Stimulated activated CD8-positive, alpha-beta memory T cell treated with anti-CD3 and anti-CD28 coated beads, Interleukin-2, amount 100 ng/mL, for 1 hour (primary cell): ENCODE measurements at places on chromosomes 5 and 9.

DNA sequence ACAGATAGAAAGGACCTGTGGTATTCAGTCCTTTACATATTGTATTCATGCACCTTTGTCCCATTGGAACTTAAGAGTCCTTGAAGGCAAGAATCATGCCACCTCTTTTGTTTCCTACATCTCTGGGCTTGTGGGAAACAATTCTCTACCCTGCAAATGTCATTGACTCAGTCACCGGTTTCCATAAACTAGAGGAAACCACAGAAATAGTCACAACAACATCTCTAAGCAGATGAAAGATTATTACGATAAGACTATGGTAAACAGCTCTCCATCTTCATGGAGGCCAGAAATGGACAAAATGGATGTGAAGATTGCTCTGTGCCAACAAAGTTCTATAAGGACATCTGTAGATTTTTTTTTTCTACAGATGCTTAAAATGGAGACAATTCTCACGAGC, 165.5 kb downstream of the PIK3R1 start:
- DNase-seq, result no peak

- DNase-seq, result no peak
These were observed 185.8 kb downstream of the CD180 start for GRCh38 chr5:67010684-67011409.

DNA sequence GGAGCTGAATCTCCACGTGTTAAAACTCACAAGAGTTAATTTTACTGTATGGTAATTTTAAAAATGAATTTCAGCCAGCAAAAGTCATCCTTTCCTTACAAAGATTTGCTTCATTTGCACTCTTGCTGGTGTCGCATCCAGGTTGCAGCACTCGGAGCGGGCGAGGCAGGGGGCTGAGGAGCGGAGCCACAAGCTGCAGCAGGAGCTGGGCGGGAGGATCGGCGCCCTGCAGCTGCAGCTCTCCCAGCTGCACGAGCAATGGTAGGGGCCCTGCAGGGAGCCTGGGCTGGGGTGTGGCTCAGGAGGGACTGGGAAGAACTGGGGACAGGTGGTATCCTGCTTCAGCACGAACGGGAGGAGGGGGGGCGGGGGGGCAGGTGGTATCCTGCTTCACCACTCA, 27.1 kb downstream of the HNRNPH1 start:
- no peak for DNase-seq

GRCh38 chr5:74027732-74028338, 401.8 kb downstream of the ARHGEF28 start:
- no peak for DNase-seq

DNA sequence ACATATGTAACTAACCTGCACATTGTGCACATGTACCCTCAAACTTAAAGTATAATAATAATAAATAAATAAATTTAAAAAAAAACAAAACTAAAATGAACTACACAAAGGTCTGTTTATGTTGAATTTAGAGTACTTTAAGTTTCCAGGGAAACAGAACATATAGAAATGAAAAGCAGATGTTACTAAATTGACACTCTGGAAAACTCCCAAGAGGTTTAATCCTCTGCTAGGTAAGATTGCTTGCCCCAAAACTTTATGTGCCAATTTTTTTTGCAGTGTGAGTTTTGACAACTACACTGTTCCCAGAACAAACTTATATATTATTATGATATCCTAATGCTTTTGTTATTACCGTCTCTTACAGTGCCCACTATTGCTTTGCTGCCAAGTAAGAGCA, 134.3 kb upstream of the MRPS30 start:
- no peak for DNase-seq

- no peak for DNase-seq
These were observed 37.4 kb downstream of the PRRX2 start for GRCh38 chr9:129702589-129703520.

DNA sequence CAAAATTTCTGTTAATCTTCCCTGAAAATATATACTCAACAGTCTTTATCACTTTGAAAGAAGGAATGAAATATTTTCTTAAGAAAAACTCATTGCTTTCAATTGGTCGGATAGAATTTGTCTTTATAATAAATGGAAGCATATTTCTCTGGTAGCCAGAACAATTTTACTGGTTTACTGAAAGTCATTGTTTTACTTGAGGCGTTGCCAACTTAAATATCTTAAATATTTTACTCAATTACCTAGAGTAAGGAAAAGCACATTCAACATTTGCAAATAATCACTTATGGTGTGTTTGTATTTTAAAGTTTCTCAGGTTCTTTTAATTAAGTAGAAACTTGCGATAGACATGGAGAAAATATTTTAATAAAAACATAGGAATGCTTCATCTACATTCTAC, 1181.7 kb downstream of the EFNA5 start:
- no peak for DNase-seq

- no peak for DNase-seq
These were observed 14.4 kb downstream of the RXRA start for GRCh38 chr9:134340475-134341160.

DNA sequence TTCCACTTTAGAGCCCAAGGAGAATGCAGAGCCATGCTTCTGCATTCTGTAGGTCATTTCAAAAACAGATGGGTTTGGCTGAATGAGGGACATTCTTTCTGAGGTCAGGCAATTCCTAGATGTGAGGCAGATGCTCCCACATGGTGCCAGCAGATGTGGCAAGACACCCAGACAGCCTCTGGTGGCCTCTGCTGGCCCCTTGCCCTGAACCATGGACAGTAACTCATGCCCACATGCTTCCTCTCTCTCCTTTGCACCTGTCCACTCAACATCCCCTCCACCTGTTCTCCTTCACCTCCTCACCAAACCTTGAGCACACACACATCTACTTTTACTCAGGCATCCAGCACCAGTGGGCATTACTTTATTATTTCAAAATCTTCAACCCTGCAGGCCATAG, 252.3 kb downstream of the DNAH5 start:
- DNase-seq, result no peak

DNA sequence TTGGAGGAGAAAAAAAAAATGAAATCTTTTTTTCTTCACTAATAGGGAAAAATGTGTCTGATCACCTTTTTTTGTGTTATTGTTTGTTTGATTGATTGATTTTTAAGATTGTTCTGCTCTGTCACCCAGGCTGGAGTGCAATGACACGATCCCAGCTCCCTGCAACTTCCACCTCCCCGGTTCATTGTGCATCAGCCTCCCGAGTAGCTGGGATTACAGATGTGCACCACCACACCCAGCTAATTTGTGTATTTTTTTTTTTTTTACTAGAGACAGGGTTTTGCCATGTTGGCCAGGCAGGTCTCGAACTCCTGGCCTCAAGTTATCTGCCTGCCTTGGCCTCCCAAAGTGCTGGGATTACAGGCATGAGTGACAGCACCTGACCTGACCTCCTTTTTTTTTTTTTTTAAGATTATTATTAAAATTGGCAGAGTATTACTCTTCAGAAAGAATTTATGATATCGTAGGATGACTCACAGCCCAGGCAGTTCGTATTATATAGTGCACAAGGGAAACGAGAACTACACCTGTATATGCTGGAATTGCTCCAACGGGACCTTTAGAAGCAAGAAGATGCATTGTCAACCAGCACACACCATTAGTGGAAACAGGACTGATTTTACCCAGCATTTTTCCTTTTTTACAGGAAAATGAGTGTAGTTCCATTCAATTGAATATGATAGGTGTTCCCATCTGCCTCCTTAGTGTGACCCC, 27.7 kb downstream of the FUBP3 start:
- no peak for DNase-seq

DNA sequence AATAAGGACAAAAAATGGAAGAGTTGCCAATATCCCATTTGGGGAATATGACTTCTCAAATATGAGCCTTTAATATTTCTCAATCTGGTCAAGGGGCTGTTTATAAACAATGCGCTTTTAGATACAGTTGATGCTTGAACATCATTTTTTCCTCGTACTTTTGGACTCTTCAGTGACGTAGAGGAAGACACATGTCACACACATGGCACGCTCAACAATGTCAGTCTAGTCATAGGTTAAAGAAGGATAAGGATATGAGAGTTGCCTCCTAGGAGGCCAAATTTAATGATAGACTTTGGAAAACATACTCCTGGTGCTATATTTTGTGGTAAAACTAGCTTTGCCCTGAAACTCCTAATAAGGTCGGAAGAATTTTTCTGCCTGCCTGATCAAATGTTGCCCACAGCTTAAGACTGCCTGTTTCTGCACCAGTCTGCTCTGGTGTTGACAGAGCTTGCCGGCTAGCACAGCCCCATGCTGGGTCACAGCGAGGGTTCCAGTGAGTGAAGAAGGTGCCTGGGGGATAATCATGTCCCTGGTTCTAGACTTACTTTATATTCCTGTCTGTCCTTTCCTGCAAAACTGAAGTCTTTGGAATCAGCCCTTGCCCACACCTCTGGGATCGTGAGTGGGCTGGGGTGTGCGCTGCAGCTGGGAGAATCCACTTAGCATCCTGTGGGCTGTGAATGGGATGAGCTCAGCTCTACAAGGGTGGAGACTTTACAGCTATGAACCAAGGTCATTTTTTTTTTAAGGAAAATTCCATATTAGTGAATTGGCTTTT, 230.8 kb upstream of the IRX4 start:
- DNase-seq, result no peak

- no peak for DNase-seq
These were observed 29.5 kb downstream of the SLC25A46 start for GRCh38 chr5:110768138-110768860.

DNA sequence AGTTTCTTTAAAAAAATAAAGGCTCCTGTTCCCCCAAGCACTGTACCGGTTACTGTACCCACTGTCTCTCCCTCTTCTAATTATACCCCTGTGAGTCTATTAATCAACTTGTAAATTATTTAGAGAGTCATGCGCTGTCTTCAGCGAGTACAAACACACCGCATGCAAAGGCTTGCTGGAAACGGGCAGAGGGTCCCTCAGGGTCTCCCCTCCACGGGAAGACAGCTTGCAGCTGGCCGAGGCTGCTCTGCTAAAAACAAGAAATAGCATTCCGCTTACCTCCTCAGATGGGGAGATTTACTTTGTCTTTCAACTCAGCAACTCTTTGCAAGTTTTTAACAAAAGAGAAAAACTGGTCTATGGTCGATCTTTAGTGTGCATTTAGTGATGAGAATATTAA, 71.8 kb downstream of the AK8 start:
- no peak for DNase-seq

DNA sequence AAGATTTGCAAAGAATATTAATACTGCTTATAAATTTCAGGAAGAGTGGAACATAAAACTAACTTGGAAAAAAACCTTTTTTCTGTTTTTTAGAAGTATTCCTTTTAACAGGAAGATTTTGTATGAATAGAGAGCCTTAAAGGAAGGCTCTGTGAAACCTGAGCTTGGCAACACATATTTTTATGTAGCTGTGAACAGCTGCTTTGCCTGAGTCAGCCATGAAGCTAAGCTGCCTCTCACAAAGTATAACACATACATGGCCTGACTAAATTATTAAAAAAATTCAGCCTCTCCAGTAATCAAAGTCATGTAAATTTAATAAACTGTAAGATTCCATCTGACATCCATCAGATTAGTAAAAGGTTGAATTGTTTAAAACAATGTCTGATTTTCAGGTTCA, 547.5 kb downstream of the ELAVL2 start:
- no peak for DNase-seq

DNA sequence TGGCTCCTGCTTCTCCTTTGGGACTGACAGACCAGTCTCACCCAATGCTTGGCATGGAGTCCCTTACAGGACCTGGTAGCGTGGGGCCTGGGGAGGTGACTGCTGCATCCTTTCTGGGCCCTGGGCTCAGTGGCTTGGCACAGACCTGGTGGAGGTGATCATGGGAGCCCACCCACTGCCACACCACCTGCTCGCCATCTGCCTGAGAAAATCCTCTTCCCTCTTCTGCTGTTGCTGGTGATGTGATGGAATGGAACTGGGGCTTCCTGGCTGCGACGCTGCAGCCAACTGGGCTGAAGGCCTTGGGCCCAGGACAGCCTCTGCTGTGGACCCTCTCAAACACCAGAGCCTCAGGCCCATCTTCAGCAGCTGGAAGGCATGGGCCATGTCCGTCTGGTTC, 122.5 kb upstream of the PANK3 start:
- no peak for DNase-seq

- DNase-seq, result no peak
These were observed 547.2 kb downstream of the IRX1 start for GRCh38 chr5:4142842-4143241.

GRCh38 chr5:181086026-181086883, 44.7 kb downstream of the OR2V1 start:
- no peak for DNase-seq

- no peak for DNase-seq
These were observed 10.3 kb downstream of the UGT3A2 start for GRCh38 chr5:36056422-36056821.

DNA sequence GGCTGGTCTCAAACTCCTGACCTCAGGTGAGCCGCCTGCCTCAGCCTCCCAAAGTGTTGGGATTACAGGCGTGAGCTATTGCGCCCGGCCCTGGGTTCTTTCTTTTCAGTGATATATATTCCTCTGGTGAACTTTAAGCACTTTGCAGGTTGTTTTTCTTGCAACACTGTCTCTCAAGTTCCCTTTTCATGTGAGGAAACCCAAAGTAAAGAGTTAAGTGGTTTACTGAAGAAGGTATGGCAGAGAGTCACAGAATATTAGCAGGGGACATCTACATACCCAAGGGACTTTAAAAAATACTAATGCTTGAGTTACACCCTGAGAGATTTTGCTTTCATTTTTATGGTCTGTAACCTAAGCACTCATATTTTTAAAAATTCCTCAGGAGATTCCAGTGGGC, 6.7 kb upstream of the GAPT start:
- no peak for DNase-seq

- no peak for DNase-seq
These were observed 1610.3 kb upstream of the NUDT12 start for GRCh38 chr5:105172918-105173317.

DNA sequence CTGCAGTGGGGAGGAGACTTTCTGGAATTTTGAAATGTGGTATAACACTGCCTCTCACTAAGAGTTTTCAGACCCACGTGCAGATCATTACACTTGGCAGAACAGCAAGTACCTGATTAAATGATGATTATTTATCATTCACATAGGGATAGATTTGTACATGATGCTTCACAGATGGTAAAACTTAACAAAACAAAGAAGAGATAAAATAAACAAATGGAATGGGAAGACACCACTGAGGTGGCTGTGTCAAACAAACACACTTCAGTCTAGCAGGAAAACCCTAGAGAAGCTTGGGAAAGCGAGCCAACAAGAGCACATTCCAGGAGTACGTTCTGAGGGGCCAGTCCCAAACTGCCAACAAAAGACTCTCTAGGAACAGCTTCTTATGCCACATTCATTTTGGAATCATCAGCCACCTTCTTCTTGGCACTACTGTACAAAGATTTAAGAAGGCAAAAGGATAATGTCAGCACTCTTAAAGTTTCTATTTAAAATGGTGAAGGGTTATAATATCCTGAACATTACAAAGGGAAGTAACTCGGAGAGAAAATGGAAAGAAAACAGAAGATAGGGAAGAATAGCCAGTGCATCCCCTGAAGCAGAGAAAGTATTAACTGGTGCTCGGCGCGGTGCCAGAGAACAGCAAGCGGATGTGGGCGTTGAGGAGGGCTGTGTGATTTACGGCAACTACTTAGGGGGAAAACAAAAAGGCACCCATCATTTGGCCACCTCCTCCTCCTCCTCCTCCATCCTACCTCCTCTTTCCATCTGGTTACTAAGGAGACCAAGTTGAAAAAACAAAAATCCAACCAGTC, 1.6 kb downstream of the MED27 start:
- no peak for DNase-seq

- DNase-seq, result no peak
These were observed 76.8 kb upstream of the SIMC1 start for GRCh38 chr5:176161431-176161830.
